ENCODE measurements at places on chromosomes 1 and 21.
A peak's percentile ranks its signal among the peaks of the same experiment; 100 is the strongest.

GRCh38 chr21:26966649-26967061, 233 bp downstream of the ADAMTS5 start:
- DNase-seq, result no peak

- no peak for DNase-seq
These were observed 2.3 kb downstream of the EDN2 start for GRCh38 chr1:41482001-41482765.

GRCh38 chr1:244794071-244794470, 41.4 kb upstream of the COX20 start:
- DNase-seq, result no peak

- no peak for DNase-seq
These were observed 63.4 kb downstream of the B3GALT5 start for GRCh38 chr21:39675993-39676661.

DNA sequence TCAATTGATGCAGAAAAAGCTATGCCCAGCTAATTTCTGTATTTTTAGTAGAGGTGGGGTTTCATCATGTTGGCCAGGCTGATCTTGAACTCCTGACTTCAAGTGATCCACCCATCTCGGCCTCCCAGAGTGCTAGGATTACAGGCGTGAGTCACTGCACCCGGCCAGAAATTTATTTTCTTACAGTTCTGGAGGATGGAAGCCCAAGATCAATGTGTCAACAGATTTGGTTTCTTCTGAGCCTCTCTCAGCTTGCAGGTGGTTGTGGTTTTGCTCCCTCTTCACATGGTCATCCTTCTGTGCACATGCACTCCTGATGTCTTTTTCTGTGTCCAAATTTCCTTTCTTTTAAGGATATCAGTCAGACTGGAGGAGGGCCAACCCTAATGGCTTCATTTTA, 35.6 kb downstream of the SHCBP1L start:
- no peak for DNase-seq

- DNase-seq, result no peak
These were observed 896.3 kb downstream of the TTLL7 start for GRCh38 chr1:83102630-83103071.

DNA sequence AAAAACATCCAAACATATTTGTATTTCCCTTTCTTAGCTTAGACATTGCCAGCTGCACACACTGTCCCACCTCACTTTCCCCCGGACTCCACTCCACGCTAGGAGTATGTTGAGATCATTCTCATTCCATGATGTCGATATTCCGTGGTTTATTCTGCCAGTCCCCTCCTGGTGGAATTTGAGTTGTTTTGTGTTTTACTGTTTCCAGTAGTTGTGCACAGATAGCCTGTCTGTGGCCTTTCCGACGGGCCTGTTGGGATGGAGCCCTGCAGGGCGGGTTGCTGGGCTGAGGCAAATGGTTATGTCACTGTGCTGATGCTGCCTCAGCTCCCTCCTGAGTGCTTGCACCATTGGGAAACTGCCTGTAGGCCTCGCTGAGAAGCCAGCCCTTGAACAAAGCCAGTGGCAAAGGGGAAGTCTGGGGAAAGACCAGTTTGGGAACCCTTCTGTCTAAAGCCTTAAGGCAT, 12.8 kb downstream of the TRAPPC10 start:
- DNase-seq, result peak; percentile 34

- DNase-seq, result no peak
These were observed 35.7 kb downstream of the NEK2 start for GRCh38 chr1:211639475-211640300.

DNA sequence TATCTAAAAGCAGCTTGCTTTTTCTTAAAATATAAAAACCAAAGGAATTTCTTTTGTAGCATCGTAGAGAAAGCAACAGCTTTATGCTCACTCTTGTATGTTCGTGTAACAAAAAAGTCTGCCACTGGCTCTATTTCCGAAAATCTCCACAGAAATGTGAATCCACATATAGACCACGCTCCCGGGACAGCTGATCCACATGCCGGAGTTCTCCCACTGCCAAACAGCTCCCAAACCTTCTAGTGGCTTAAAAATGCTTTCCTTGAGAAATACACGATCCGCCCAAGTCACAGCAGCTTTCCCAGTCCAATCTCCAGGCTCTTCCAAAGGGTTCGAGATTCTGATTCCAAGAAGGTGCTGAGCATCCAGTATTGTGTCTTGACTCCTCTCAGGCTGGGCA, 29.3 kb downstream of the PCSK9 start:
- DNase-seq, result no peak

DNA sequence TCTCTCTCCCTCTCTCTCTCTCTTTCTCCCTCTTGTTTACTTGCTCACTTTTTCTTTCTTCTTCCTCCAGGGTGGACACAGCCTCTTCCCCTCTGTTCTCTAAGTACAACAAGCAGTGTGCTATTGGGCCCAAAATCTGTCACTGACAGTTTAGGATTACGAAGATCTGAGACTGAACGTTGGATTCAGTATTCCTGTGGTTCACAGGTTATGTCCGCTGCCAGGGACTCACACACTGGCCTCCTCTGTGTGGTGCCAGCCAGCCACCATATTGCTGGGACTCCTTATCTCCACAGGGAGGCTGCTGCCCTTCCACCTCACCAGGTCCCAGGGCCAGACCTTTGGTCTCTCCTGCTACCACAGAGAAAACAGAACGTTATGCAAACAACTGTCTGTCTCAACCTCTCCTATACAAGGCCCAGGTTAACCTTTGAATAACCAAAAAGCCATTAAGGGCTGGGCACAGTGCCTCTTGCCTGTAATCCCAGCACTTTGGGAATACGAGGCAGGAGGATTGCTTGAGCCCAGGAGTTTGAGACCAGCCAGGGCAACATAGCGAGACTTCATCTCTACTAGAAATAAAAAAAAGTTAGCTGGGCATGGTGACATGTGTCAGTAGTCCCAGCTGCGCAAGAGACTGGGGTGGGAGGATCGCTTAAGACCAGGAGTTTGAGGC, 171.9 kb upstream of the RAB4A start:
- DNase-seq, result no peak

GRCh38 chr1:118185084-118185832, at the start of gene SPAG17:
Gene SPAG17 (minus strand): TSS chr1:118185228. CDS start chr1:118185157, 71 bp downstream.
- DNase-seq, result peak; percentile 2

GRCh38 chr1:193951984-193952383, 765.6 kb upstream of the B3GALT2 start:
- DNase-seq, result no peak

GRCh38 chr1:58699011-58699762, 675 bp downstream of the MYSM1 start:
- DNase-seq, result no peak

GRCh38 chr1:239952348-239953308, 139.1 kb upstream of the FMN2 start:
- no peak for DNase-seq

- no peak for DNase-seq
These were observed 57.5 kb downstream of the AK5 start for GRCh38 chr1:77339326-77339725.
